ENCODE measurements at places on chromosomes 2 and 18.

- no peak for DNase-seq
These were observed 287.0 kb upstream of the CXCR4 start for GRCh38 chr2:136404925-136405324.

DNA sequence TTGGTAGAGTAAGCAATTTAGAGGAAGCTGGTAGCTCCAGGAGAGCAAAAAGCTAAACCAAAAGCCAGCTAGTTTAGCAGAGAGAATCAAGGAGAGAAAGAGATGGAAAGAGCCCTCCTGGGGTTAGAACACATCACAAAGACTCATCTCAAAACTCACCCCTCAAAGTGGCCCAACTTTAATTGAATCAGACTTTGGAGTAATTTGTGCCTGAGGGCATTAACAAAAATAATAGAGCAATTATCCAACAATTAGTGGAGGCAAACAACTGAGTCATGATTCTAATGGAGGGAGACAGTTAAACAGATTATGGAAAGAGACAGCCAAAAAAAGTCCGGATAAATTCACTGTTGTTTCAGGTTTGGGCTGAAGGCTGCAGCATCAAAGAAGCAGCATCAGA, 417.4 kb downstream of the KCNJ3 start:
- DNase-seq, result no peak

GRCh38 chr2:119068154-119068725, 90.3 kb downstream of the C1QL2 start:
- DNase-seq, result no peak

DNA sequence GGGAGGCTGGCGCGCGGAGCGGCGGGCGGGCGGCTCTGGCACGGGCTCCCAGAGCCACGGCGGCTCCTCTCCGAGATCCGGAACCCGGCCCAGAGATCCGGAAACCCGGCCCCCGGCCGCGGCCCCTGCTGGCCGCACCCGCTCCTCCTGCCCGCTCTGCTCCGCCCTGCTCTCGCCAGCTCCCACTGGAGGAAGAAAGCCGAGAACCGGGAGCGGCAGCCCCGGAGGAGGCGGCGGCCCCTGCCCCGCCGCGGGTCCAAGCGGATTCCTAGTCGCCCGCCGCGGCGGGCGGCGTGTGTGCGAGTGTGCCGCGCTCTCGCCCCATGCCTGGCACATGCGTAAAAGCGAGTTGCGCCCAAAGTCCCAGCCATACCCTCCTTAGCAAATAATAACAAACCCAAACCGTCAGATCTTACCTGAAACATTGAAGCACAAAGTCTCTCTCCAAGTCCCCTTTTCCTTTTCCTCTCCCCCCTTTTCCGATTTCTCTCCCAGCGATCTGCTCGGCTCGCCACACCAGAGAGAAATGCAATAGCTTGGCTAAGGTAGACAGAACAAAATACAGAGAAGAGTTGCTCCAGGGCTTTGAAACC, 108.7 kb upstream of the KCTD1 start:
- DNase-seq, result no peak

DNA sequence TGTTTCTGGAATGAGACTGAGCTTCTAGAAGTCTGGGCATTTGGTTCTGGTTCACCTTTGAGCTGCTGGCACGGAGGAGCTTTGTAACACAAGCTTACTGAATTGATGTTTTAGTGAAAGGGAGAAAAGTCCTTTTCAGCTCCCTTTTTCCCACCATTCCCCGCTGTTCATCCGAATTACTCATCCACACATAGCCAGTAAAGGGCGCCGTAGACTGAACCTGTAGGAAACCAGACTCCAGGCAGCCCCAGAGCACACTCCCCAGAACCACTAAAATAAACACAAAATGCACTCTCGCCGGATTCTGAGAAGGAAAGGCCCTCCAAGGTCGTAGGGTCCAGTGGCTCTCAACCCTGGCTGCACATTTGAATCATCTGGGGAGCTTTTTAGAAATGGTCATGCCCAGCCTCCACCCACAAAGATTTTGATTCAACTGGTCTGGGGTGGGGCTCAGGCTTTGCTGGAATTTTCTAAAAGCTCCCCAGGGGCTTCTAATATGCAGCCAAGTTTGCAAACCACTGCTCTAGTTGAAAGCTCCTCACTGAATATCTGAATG, 29.6 kb downstream of the TCF7L1 start:
- no peak for DNase-seq

DNA sequence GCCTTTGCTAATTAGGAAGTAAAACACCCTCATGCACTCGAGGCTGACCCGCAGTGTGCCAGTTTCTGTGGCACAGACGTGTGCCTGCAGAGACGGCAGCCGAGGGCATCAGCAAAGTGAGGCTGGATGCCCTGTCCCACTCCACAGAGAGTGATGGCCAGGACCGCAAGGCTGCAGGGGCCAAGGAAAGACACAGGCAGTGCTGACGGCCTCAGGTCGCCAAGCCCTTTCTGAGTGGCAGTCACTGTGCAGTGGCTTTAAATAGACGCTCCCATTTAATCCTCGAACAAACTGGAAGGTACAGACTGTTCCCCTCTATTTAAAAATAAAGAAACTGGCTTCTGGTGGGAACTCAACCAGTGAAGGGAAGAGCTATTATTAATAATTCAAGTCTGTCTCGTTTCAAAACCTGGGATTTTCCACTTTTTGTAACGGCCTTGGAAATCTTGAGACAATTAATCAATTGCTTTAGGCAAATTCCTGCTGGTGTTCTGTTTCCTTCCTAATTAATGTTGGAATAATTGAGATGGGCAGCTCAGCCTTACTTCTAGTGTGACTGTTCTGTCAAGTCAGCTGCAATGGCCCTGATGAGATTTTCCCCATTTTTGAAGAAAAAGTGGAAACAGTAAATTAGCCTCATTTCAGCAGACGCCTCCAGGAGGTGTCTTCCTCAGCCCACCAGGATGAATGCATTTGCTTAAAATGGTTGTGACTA, 644.6 kb upstream of the RAB6C start:
- DNase-seq, result no peak

DNA sequence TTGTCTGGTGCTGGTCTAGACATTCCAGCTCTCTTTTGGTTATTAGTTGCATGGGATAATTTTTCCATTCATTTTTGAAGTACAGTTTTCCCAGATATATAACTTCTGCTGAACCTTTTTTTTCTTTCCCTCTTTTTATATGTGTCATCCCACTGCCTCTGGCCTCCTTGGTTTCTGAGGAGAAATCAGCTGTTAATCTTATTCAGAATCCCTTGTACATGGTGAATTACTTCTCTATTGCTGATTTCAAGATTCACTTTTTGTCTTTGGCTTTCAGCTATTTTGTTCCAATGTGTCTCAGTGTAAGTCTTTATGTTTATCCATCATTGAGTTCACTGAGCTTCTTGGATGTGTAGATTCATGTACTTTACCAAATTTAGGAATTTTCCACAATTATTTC, 99.7 kb downstream of the ARHGEF4 start:
- no peak for DNase-seq

DNA sequence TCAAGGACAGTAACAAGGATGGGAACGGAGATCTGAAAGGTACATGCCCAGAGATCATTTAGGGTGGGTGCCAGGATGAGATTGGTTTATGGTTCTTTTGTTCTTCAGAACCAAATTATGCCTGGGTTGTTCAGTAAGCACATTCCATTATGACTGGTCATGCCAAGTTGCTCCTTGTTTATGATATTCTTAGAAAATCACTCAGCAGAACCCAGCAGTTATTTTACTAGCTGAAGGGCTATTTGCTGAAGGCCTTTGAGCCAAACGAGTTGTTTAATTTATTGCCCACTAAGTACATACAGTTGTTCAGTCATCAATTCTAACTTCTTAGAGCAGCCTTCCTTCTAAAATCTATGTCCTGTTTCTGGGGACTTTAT, 635 bp downstream of the SLC3A1 start:
- DNase-seq, result no peak

DNA sequence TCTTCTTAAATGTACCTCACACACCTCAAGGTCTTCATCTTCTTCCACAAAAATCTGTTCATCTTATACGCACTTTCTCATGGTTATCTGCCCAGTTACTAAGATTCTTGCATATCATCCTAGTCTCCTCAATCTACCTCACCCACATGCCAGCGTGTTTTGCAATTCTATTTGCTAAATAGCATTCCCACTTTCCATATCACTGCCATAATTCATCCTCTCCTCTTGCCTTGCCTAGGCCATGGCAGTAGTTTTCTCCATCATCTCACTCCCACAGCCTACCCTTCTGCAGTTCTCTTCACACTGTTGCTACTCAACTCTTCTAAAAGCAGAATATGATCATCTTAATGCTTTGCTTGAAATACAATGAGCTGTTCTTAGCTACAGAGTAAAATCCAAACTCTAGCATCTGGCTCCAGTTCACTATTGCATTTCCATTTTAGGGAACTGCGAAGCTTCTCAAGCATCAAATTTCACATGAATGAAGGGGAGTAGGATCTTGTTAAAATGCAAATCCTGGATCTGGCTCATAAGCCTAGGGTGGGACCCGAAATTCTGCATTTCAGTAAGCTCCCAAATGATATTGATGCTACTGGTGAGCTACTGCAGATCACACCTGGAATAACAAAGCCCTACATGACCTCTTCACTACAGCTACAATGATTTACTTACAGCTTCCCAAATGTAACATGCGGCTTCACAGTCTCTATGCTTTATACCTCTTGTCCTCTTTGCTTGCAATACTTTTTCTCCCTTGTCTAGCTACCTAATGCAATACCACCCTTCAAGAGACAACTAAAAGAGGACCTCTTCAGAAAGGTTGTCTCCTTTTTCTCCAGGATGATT, 293.9 kb downstream of the SATB2 start:
- no peak for DNase-seq

DNA sequence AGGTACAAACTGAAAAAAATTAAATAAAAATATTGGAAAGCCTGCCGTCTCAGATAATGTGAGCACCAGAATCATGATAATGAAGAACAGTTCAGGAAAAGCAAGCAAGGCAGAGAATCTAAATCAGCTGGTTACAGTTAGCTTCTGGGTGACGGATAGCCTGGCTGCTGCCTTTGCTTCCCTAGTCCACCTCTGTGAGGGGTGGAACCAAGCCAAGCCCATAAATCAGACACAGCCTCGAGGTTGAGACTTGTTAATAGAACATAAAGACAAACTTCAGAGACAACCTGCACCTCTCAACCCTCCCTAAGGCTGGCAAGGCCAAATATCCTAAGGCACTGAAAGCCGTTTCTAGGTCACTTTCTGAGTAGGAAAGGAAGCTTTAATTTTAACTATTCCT, 334.7 kb upstream of the SLC39A10 start:
- no peak for DNase-seq

GRCh38 chr2:239600001-239600593, 199.3 kb upstream of the HDAC4 start:
- DNase-seq, result no peak

DNA sequence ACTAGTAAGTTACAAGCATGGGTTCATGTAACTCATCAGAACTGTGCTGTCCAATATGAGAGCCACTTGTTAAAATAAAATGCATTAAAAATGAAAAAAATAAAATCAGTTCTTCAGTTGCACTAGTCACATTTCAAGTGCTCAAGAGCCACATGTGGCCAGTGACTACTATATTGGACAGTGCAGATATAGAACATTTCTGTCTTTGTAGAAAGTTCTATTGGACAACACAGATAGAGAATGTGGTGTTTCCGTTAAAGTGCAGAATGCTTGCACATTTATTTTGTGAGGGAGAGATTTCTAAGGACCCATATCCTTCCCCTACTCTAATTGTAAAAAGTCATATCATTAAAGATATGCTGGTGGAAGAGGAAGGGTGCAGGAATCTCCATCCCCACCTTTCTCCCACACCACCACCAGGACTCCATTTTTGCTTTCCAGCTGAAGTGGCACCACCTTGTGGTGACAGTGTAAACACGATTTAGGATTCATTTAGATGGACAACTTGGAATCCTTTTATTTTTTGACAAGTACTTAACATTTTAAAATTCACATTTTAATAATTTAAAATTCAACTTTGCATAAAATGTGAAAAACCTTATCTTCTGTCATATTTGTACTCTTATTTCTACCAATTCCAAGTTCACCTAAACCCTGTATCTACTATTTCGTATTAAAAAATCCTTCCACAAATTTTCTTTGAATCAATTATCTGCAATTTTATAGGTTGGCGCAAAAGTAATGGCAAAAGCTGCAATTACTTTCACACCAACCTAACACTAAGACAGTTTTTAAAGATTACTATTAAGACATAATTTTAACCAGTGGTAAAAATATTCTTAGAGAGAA, 9.4 kb upstream of the CD302 start:
- peak; percentile 7 for DNase-seq

DNA sequence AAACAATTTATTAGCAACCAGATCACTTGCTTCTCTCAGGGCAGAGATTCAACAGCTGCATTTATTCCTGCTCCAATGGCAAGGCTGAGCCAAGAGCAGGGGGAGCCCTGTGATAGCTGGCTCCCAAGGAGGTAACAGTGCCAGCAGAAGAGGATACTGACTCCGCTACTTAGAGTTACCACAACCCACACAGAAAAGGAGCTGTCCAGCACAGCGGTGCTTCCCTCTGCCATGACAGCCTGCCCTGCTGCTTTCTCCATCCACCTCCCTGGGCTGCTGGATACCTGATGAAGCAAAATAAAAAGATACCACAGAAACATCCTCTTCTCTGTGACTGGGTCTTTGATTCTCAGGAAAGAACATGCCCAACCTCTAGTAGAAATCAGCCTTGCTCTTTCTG, 467.2 kb downstream of the LRRTM4 start:
- no peak for DNase-seq

- DNase-seq, result no peak
These were observed 543.7 kb downstream of the TRIB2 start for GRCh38 chr2:13260402-13260801.

- no peak for DNase-seq
These were observed 228.2 kb downstream of the HAUS1 start for GRCh38 chr18:46332286-46332801.

- DNase-seq, result no peak
These were observed 414.5 kb downstream of the STK39 start for GRCh38 chr2:167832868-167833287.

DNA sequence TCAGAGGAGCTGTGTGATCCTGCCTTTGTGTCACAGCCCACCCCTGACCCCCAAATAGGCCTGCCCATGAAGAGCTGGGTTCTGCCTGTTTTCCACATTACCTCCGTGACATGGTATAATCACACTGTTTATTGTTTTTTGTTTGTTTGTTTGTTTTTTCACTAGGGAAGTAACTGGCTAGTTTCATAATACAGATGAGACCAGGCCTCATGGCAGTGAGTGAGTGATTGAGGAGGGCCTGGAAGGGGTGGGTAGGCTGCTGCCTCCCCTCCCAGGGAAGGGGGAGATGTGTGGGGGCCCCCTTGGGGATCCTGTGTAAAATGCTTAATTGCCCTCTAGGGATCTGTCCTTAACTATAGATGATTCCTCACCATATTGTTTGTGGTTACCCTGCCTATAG, 190.5 kb downstream of the LDLRAD4 start:
- no peak for DNase-seq

GRCh38 chr18:44876755-44877154, 196.1 kb downstream of the SETBP1 start:
- no peak for DNase-seq
